ENCODE measurements at places on chromosomes 1 and 21.

DNA sequence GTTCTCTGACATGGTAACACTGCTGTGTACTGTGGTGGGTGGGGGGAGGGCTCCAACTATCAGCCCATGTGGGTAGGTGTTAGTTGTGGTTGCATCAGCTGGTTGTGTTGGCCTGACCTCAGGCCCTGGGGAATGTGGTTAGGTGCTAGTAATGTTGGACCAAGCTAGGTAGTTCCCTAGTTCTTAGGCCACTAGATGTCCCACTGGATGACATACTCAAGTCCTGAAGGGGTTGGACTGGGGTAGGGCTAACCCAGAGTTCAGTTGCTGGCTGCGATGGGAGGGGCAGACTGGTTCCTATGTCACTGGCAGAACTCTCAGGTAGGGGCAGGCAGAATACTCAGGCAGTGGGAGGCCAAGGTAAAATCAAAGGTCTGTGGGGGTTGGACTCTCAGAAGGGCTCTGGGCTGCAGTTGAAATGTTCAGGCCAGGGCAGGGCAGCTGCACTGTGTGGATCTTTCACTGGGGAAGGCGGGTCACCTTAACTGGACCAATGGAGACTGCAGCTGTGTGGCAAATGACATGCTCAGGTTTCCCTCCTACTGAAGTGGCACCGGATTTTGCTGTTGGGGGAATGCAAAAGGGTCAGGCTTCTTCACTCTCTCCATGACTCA lies 870.7 kb downstream of the LRRIQ3 start:
- DNase-seq, result no peak

DNA sequence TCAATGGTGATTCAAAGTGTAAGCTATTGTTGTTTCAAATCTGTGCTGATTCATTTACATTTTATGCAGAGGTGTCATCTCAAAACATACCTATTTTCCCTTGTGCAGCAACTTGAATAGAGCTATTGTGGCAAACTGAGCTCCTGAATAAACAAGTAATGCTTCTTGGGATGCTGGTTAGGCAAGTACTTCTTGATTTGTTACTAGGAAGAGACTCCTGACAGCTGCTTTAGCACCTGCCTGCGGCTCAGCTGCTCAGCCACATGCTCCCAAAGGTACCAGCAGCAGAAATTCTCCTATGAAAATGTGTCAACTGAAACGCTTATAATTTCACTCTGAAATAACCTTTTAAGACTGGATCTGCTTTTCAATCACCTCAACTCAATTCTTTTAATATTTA lies 352.3 kb downstream of the RYR2 start:
- DNase-seq, result no peak

DNA sequence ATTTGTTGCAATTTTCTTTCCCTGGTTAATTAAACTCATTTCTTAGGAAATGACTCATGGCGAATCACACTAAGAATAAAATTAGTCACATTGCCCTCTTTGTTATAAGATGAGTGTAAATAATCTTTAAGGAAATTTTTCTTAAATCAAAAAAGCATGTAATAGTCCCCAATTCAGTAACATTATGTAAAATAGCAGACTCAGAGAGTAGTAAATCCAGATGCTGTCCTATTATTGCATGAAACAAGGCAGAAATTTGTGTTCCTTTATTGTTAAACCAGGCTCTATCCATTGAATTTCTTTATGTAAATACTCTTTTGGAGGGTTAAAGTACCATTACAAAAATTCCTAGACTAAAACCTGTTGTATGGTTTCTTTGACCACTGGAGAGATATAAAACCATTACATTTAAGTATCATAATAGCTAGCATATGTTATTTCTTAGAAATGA lies 154.5 kb upstream of the C1orf87 start:
- no peak for DNase-seq

DNA sequence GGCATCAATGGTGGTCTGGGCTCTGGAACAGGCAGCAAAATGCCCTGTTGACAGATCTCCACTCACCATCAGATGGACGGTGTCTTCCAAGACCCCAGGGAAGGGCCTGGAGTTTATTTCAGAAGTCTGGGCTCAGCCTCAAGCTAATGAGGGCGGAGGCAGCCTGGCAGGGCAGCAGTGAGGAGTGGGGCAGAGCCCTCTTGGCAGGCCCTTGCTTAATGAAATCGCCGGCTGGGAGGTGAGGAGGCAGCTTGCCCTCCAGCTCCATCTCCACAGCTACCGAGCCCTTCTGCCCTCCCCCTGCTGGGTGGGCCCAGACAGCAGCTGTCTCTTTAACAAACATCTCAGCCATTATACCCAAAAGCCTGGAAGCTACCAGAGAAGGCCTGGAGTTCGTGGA lies 22.0 kb upstream of the GRIK3 start:
- DNase-seq, result no peak

- peak; percentile 41 for DNase-seq
Measured at GRCh38 chr1:156608981-156609380, 7.7 kb upstream of the GPATCH4 start.

- no peak for DNase-seq
Measured at GRCh38 chr1:54498383-54499096, 49.5 kb upstream of the ACOT11 start.

GRCh38 chr1:154290921-154291320 lies 18.5 kb downstream of the HAX1 start:
- DNase-seq, result no peak

- DNase-seq, result no peak
Measured at GRCh38 chr1:82946096-82946605, 1052.8 kb downstream of the TTLL7 start.

DNA sequence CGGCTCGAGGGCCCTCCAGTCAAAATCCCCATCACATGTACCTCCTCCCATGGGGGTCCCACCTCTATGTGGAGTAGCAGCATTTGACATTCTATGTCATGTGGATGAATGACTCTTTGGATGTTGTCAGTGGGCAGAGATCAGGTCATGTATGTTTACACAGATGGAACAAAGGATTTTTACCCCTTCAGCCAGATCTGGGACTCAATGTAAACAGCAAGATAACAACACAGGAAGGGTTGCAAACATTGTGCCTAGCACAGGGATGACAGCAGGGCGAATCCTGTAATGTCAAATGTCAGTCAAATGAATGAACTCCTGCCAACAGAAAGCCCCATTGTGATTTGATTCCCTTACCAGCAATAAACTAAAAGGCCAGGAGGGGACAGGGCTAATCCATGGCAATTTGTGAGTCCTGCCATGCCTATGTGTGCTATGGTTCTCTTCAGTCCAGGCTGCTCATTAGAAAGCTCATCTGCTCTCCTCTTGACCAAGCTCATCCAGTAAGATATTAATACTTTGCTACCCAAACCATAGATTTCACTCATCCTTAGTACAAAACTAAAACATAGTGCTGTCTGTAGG lies 60.3 kb downstream of the PGBD5 start:
- no peak for DNase-seq

GRCh38 chr1:113048064-113048463 lies 24.9 kb upstream of the LRIG2 start:
- DNase-seq, result no peak

GRCh38 chr1:82762829-82763532 lies 962.2 kb downstream of the ADGRL2 start:
- no peak for DNase-seq

DNA sequence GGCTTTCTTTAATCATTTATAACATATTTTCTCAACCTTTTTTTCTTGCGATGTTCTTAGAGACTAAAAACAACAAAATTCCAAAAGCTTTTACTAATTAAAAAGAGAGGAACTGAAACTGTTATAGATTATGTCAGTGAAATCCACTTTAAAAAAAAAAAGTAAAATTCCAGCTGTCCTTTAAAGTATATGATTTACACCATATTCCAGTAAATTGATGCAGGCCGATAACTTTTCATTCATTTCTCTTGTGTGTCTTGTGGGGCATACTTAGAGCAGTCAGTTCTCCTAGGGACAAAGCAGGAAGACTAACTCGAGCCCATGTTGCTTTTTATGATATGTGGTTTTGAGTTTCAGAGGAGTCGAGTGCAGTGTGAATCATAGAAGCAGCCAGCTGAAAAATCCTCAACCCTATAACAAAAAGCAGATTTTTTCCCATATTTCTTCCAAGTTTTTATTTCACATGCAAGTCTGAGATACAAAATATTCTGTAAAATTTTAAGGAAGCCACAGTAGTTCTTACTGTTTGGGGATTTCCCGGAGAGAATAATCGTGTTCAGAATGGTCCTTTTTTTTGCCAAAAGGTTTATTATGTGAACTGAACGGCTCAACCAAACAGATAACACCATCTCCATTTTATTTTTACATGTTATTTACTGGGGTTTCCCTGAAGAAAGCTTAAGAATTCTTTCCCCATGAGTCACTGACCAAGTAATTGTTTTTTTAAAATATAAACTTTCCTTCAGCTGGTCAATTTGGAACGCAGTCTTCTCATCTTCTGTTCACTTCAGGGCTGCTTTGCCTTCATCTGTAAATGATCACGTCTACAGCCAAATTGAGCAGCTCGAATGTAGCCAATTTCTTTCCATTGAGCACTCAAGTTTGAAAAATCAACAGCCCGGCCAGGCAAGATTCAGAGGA lies 77.0 kb upstream of the C1orf105 start:
- no peak for DNase-seq

Measured in activated gamma-delta T cell treated with anti-CD3 and anti-CD28 coated beads, Interleukin-2, amount 50 U/mL, for 16 hours (primary cell).